SK-N-SH treated with all-trans-retinoic acid at 6 μM for 48 hours (cell line): ENCODE measurements at places on chromosomes 1 and 21.

GRCh38 chr21:45074818-45075595 lies 627 bp downstream of the ADARB1 start:
- ATAC-seq = peak; percentile 29

GRCh38 chr1:237287876-237288521 lies 246.0 kb downstream of the RYR2 start:
- no peak for ATAC-seq

DNA sequence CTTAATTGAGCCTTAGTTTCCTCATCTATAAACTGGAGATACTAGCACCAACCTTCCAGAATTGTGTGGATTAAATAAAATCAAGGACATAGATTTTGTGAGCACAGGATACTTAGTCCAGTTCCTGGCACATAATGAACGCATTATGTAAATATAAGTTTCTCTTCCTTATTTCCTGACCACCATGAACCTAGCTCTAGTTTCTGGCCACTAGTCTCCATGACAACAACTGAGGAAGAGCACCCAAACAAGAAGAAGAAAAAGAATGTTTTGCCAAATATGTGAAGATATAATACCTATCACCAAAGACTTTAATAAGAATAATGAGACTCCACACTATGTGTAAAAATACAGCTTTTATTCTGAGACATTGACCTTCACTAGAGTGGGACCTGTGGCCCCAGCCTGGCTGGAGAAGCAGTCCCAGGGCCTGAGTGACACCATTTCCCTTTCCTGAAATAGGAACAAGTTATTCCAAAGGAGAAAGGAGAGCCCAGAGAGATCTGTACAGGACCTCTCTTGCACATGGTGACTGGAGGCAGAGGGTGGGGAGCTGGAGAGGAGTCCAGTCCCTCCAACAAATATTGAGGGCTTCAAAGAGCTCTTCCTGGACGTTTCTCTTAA lies 940 bp upstream of the USF1 start:
- no peak for ATAC-seq

- no peak for ATAC-seq
Observed at GRCh38 chr1:179793281-179793680, 50.2 kb downstream of the FAM163A start.

- no peak for ATAC-seq
Observed at GRCh38 chr1:206875752-206876377, 10.4 kb downstream of the IL20 start.

GRCh38 chr1:41540886-41541591 lies 56.6 kb upstream of the EDN2 start:
- no peak for ATAC-seq

DNA sequence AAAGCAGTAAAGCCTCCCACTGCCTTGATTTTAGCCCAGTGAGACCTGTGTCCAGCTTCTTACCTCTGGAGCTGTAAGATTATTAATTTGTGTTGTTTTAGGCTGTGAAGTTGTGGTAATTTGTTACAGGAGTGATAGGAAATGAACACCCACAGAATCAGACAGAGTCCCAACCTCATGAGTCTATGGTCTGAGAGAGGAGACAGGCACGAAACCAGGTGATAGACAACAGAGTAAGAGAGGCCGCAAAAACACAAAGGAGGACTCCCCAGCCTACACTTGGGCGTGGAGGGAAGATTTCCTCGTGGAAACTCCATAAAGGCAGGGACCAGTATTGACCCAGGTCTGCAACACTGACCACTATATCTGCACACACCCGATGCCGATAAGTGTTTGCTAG lies 234.6 kb upstream of the JUN start:
- ATAC-seq = no peak

DNA sequence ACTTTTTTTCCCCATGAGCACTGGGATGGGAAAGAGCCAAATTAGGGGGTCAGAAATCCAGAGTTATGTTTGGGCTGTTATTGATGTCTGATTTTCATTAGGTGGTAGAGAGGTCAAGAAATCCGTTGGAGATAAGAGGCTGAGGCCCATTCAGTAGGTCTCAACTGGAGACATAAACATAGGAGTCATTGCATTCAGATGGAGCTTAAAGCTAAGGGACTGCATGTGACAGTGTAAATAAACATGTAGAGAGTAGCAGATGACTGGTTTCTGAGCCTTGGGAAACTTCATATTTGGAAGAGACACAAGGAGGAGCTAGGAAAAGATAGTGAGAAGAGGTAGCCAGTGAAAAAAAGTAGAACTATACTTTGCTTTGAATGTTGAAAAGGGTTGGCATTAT lies 11.7 kb downstream of the PTPRC start:
- no peak for ATAC-seq

GRCh38 chr1:231390071-231390470 lies 32.0 kb downstream of the EGLN1 start:
- peak; percentile 66 for ATAC-seq

DNA sequence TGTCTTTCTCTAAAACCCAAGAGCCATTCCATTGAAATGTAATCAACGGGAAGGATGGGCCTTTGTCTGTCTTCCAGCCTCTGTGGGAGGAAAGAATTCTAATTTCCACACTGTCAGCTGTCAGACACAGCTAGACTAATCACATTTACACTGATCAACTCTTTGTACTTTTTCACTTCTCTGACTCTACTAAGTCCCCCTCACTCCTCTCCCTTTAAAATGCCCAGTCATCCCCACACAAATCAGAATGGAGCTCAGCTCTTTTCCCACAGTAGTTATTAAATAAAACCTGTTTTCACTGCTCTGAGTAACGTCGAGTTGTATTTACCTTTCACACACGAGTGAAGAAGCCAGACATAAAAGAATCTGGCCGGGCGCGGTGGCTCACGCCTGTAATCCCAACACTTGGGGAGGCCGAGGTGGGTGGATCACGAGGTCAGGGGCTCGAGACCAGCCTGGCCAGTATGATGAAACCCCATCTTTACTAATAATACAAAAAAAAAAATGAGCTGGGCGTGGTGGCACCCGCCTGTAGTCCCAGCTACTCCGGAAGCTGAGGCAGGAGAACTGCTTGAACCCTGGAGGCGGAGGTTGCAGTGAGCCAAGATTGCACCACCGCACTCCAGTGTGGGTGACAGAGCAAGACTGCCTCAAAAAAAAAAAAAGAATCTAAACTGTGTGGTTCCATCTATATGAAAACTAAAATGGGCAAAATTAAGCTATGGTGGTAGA lies 13.3 kb downstream of the ZBTB8OS start:
- ATAC-seq = no peak

GRCh38 chr1:102089791-102090190 lies 93.1 kb upstream of the OLFM3 start:
- no peak for ATAC-seq

DNA sequence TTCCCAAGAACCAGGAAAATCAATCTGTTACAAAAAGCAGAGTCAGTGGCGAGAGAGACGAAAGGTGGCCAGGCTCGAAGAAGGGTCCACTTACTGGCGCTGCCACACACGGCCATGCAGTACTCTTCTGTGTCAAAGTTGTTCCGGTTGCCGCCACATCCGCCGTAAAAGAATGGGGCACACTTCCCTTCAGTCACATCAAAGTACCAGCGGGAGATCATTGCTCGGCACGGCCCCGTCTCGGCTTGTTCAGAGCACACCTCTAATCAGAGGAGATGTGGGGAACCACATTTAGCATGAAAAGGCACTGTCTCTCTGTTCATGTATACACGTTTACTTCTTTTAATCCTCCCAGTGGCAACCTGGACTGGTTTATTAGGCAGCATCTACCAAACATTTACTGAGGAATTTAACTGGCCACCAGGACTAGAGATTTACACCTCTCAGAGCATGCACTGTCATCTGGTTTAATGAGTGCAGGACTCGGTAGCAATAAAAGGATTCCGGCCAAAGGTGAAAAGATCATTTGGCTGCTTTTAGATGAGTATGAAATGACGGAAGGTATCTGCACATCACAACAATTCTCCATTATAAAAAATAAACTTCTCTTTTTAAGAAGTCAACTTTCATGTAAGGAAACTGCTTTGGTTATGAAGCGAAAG lies 170.5 kb downstream of the APP start:
- ATAC-seq = no peak

GRCh38 chr1:193281894-193282293 lies 95.5 kb upstream of the B3GALT2 start:
- ATAC-seq = peak; percentile 46

DNA sequence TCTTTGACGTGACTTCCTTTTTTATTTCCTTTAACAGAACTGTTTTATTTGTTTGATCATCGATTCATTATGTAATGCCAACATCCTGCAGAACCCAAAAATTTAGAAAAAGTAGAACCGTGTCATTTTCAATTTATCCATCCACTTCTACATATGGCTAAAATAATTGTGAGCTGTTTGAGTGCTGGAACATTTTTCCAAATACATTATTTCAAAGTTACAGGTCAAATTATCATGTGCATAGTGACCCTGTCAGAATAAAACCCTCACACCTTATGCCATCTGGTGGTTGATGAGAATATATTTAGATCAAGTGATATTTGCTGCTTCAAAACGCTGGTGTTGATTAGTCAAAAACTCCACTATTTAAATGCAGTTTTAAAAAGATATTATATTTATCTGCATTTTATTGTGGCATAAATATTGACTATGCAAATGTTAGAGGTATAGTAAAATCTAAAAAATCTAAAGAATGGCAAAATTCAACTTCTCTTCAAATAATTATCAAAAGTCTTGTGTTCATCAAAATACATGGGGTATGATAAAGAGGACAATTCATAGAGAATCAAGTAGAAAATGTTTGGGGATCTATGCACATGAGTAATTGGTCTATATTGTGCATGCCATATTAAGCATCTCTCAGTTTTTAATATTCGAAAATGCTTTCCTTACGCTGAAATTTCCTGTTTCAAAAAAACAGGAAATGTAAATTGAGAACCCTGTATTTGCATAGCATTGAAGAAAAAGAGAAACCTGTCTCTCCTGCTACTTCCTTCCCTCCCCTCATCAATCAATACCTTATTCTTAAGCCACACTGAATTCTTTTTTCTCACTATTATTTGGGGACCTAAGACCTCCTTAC lies 39.7 kb downstream of the UBE2U start:
- peak; percentile 73 for ATAC-seq

GRCh38 chr1:186715887-186716809 lies 35.9 kb upstream of the PTGS2 start:
- no peak; the same call in 2 of the 3 replicates for ATAC-seq

- no peak for ATAC-seq
Observed at GRCh38 chr1:179441501-179441900, 75.7 kb downstream of the AXDND1 start.

- no peak for ATAC-seq
Observed at GRCh38 chr1:3681231-3681897, 29.0 kb downstream of the TP73 start.

DNA sequence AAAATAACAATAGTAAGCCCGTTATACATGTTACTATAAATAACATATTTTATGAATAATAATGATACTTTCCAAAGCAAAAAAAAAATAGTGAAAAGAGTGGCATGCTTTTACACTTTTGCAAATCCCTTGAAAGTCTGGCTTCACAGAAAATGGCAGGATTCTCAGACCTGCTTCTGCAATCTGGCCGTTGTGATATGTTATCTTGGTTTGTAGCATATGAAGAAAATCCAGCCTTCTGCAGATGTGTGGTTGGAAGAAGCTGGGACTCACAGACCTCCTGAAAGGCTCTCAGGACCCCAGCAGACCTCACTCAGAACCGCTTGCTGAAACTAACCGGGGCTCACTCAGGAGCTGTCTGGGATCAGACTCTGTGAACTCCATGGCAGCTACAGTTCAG lies 256.0 kb upstream of the TMEM51 start:
- no peak for ATAC-seq

- peak; percentile 46 for ATAC-seq
Observed at GRCh38 chr1:155226910-155227260, 18.4 kb downstream of the MTX1 start.

- no peak for ATAC-seq
Observed at GRCh38 chr1:219621047-219621786, 8.3 kb upstream of the ZC3H11B start.

DNA sequence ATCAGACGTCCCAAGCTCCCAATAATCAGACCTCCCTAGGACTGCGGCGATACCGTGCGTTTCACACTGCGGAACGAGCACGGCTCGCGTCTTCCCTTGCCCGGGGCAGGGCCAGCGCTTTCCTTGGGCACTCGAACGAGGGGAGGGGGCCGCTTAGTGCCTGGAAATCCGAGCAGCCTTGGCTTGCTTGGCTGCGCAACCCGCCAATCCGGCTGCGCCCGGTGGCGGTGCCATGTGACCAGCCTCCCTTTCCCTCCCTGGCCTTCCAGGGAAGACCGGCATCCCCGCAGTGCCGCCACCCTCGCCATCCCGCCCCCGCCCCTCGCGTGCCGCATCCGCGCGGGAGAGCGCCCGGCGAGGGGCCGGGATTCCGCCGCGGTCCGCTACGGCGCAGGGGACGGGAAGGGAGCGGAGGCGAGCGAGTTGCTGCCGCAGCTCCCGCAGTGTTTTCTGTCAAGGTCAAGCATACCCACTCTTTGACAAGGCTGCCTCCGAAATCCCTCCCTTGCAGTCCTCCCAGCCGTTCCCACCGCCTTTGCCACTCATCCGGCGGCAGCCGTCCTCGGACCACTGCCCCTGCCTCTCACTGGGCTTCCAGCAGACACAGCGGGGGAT lies 8.3 kb upstream of the RNF19B start:
- peak; percentile 91 for ATAC-seq

GRCh38 chr1:160671603-160672517 lies 25.0 kb upstream of the SLAMF1 start:
- ATAC-seq = no peak

DNA sequence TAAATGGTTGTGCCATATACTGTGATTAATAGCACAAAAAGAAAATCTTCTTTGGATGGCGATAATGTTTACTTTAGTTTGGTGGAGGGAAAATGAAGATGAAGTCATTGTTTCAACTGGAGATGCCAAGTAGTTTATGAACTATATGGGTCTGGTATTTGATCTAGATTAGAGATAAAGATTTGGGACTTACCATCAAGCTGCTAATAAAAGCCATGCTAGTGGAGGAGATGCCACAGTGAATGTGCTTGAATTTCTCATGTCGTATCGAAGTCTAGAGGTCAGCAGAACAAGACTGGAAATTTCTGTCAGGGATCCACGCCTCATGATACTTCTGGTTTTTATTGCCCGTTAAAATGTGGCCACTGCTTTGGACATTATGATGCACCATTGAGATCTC lies 742.0 kb downstream of the NCAM2 start:
- ATAC-seq = no peak

GRCh38 chr1:59108481-59109317 lies 188.2 kb upstream of the FGGY start:
- no peak for ATAC-seq
